CD4-positive, alpha-beta T cell treated with Interleukin-2 at 100 ng/mL for 4 hours (primary cell): ENCODE measurements at places on chromosomes 1 and 21.

GRCh38 chr1:92599184-92599583 is 112.5 kb upstream of the GFI1 start:
- DNase-seq, result peak; percentile 59

- no peak for DNase-seq
Measured at GRCh38 chr1:176461576-176461975, 1.4 kb upstream of the PAPPA2 start.

- DNase-seq, result no peak
Measured at GRCh38 chr1:40575336-40575735, 43.9 kb downstream of the ZNF684 start.

DNA sequence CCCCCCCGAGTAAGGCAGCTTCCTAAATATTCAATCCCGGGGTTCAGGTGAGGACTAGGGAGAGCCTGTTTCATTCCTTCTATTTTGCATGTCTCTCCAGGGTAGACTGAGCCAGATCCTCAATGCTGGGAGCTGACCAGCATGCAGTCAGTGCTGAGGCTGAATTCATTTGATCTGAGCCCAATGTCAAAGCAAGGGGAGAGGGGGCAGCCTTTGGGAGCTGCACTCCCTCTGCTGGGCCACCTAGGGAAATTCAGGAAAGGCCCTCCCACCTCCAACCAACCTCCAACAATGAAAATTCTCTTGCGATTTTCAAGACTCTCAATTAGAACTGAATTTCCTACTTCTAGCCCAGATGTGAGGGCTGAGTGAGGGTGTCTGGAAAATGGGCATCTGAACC is 371.2 kb downstream of the NPHP4 start:
- DNase-seq, result no peak

- DNase-seq, result no peak
Measured at GRCh38 chr21:17491716-17492414, 21.0 kb upstream of the CXADR start.

DNA sequence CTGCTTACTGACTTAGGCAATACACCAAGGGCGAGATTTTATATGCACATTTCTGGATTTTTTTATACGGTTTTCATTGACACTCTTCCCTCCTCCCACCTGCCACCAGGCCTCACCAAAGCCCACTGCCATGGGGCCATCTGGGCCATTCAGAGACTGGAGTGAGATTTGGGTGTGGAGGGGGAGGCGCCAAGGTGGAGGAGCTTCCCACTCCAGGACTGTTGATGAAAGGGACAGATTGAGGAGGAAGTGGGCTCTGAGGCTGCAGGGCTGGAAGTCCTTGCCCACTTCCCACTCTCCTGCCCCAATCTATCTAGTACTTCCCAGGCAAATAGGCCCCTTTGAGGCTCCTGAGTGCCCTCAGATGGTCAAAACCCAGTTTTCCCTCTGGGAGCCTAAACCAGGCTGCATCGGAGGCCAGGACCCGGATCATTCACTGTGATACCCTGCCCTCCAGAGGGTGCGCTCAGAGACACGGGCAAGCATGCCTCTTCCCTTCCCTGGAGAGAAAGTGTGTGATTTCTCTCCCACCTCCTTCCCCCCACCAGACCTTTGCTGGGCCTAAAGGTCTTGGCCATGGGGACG is 57.9 kb downstream of the LACTBL1 start:
- DNase-seq, result no peak

- DNase-seq, result peak; percentile 80
Measured at GRCh38 chr1:16243936-16244649, 7.1 kb upstream of the CPLANE2 start.

- DNase-seq, result no peak
Measured at GRCh38 chr1:151858030-151858746, 4.7 kb upstream of the THEM5 start.

GRCh38 chr1:228814176-228814575 is 78.9 kb downstream of the RHOU start:
- DNase-seq, result no peak

DNA sequence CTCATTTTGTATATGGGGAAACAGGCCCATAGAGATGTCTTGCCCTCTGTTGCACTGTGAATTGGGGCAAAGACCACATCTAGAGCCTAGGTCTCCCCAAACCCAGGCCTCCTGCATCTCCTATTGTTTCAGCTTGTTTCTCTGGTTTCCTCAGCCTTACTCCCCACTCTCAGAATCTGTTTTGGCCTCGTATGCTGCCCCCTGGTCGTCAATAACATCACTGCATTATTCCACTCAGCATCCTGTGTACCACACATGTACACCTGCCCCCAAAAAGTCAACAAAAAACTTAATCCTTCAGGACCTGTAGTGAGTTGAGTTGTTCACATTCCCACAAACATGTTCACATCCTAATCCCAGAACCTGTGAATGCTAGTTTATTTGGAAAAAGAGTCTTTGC is 184.8 kb downstream of the BRINP2 start:
- no peak for DNase-seq

DNA sequence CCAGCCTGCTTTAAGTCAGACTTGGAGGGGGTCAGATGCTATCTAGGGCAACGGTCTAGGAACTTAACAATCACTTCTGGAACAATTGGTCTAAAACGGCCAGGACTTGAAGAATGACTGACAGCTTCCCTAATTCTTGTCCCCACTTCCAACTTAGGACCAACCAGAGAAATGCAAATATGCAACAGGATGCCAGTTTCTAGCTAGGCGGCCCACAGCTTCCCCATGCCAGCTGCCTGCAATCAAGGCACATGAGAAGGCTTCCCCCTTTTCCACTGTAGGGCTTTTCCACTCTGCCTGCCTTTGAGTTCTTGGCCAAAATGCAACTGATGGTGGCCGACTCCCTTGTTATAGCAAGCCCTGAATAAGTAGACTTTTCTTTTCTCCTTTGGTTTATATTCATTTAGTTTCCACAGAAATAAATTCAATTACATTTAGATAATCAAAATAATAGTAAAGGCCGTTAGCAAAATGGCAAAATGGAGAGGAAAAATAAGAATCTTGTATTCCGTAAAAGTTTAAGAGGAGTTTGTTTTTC is 80.9 kb downstream of the BACH1 start:
- DNase-seq, result no peak

GRCh38 chr1:244319283-244320132 is 132.2 kb downstream of the ADSS2 start:
- DNase-seq, result peak; percentile 75

DNA sequence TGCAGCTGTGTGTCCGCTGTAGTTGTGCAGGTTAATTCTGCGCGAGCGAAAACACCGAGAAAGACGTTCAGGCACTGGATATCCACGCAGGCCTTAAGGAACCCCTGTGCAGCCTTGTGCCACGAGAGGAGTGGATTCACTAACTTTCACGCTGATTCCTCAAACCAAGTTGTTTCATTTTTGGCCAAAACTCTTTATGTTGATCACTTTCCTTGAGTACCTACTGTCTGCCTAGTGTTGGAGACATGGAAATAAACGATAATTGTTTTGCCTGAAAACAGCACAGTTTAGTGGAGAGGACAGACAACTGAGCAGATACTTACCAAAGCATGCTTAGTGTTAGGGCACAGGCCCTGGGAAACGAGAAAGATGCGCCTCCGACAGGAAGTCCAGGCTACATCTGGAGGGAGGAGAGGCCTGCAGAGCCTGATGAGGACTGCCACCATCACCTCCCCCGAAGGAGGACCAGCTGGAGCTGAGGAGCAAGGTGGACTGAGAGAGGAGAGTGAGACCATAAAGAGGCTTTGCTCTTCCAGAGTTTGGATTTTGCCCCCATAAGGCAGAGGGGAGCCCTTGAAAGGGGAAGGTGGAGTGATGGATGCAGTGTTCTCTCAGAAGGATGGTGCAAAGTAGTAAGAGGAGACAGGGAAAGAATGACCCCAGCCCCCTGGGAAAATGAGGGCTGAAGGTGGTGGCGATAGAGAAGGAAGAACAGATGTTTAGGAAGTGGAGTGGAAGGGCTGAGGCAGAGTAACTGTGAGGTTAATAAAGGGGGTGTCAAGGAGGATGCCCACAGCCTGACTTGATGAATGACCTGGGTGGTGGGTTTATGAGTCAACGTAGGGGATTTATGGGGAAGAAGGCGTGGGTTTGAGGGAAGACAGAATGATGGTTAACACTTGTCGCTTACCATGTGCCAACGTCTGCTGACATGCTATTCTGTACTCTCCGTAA is 956 bp upstream of the SCAF4 start:
- peak; percentile 27 for DNase-seq

DNA sequence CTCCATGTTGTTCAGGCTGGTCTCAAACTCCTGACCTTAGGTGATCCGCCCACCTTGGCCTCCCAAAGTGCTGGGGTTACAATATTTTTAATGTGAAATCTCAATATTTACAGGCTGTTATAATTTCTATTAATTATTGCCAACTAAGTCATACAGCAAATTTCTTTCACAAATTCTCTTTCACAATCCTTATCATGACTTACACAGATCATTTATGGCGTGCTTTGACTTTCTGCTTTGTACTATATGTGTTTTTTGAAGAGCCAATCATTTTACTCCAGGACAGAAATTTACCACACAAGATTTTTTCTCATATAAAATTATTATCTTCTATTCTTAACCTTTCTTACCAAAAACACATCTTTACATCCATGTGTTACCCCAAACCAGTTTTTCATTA is 1729.9 kb downstream of the NCAM2 start:
- DNase-seq, result no peak

DNA sequence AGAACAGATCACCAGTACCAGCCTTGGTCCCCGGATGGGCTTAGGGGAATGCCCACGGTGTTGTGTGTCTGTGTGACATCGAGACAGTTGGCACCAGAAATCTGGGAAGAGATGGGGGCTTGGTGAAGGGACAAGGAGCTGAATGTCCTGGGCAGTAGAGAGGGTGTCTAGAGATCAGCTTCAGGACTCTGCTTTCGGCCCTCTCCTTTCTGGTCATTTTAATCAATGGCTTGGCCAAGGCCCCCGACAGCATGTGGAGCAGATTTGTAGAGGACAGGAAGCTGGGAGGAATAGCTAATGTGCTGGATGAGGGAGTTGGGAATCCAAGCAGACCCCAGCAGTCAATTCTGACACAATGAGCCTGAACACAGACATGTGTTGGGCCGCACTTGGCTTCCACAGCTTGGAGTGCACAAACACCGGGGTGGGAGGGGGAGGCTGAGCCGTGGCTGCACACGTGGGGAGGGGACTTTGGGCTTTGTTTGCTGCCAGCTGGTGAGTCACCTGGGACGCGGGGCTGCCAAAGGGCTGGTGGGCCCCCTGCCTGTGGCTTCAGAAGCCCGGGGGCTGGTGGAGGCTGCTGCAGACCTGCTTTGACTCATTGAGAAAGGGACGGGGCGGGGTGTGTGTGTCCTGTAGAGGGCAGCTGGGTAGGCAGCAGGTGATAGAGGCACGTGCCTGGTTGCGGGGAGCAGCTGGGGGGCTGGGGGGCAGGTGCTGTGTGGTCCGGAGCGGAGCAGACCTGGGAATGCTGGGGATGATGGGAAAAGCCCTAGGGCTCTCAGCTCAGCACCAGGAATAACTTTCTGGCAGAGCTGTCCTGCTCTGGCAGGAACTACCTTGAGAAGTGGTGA is 20.9 kb downstream of the SLC1A7 start:
- no peak for DNase-seq

DNA sequence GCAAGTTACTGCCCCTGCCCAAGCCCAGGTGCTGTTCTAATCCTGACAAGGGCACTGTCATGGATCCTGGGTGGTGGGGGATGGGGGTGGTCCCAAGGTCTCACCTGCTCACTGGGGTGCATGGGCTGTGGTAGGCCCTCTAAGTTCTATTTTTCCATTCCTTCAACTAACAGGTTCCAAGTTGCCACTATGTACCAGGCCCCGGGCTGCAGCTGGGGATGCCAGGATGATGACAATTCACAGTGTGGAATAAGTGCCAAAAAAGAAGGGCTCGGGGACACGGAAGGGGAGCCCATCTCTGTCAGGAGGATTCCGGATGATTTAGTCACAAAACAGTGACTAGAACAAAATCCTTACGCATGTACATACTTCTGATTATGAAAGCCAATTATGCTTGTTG is 76.0 kb downstream of the STUM start:
- no peak for DNase-seq

DNA sequence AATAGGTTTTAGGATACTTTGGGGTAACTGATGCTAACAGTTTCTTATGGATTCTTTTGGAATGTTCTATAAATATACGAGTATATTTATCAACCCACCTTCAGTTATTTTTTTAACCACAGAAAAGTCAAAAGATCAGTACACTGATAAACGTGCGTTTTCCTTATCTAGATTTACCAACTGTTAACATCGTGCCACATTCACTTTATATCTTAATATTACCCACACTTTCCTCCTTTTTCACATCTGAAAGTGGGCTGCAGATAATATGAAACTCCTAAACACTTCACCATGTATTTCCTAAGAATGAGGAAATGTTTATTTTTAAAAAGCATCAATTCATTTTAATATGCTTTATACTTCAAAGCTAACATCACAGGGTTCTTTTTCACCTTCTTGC is 7.7 kb downstream of the ATF6 start:
- DNase-seq, result no peak

DNA sequence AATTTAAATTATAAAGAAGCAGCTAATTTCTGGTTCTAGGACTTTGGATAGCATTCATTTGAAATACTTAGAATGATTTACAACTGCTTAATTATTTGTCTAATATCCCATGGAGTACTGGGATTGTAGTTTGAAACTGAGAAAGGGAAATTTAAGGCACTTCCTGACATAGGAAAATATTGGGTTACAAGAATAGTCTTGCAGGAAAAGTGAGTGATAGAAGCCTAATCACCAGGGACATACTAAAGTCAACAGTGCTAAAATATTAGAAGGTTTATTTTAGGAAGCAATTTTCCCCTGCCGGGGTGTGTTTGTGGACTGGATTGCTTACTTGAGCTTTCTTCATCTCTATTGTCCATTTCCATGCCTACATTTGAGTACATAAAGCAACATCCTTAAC is 661.6 kb downstream of the ADGRL2 start:
- DNase-seq, result no peak

GRCh38 chr1:95221306-95221705 is 12.7 kb upstream of the RWDD3 start:
- no peak for DNase-seq

DNA sequence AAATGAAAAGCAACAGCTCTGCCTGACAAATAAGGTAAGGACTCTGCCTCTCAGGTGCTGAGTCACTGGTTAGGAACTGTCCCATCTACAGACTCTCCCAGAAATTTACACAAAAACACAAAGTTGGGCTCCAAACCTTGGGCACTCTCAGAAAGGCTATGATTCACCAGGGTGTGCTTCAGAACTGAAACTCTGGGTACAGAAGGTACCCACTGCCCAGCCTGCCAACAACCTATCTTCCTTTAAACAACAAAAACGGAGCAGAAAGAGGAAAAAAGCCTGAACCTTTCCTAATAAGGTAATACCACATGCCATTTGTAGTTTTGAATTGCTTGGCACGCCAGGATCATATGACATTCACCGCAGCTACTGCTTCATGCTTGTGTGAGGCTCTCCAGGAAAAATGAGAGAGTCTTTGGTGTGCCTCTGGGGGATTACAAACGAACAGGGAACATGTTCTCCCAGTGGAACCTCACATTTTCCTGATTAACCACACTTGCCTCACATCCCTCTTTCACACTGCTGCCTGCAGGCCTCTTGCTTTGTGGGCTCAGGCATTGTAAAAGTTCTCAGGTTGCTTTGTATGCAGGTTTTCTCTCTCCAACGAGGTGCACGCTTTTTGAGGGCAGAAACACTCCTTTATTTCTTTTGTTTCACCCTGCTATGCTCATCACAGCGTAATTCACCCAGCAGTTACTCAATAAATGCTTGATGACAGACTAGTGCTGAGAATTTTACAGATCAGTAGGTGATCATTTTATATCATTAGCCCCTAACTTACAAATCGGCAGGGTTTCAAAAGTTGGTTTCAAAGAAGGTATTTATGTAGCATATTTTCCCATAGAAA is 65.1 kb downstream of the GADD45A start:
- DNase-seq, result no peak
